ENCODE measurements at places on chromosomes 7 and 10.

DNA sequence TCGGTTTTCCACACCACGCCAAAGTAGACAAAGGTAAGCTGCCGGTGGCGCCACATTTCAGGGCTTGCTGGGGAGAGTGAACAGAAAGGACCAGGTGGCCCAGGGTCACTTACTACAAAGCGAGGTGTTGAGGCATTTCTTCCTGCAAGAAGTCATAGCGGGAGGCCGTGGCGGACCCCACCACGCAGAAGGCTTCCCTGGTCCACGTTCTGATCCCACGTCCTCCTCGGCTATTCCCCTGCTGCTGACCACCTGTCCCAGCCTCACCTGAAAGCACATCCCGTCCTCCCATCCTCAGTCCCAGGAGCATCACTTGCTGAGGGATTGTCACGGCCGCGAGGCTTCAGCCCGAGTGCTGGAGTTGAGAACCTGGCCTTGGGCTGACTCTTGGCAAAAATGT is 139.2 kb downstream of the DYNC2I1 start:
- no peak for DNase-seq

GRCh38 chr10:103990531-103990930 is 23.6 kb downstream of the SLK start:
- no peak for DNase-seq

- no peak for DNase-seq
Measured at GRCh38 chr10:106874604-106874889, 290.0 kb downstream of the SORCS1 start.

- DNase-seq = no peak
Measured at GRCh38 chr10:97136756-97137155, 49.0 kb downstream of the SLIT1 start.

DNA sequence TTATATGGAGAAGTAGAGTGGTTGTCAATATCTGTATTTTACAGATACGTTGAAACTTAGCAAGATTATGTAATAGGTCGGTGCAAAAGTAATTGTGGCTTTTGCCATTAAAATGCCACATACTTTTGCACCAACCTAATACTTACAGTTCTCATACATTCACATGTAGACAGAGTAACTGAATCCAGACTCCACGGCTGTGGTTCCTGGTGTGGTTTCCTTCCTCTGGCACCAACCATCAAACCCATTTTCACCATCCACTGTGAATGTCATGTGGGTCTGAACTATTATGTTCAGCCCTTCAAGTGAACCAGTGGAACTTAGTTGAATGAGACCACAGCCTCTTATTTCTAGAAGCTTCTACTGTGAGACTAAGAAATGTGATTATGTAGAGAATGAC is 31.5 kb upstream of the SLIT1 start:
- no peak for DNase-seq

DNA sequence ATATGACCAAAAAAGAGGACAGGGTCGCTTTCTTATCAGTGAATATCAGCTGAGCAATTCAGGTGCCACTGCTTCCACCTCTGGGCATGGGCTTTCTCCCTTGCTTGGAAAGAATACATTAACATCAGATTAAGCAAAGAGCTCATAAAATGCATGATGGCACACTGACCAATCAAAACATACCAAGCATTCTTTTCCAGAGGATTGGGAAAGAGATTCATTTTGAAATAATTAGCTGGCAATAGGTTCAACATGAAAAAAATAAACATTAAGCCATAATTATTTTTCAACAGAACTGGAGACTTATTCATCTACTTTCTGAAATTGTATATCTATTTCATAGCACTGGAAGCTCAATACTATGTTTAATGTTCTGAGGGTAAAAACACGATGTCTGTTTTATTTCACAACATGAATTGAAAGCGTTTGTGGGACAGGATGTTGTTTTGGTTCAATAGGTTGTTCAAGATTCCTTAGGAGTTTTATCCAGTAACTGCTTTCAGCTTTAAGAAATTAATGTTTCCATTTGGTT is 53.2 kb downstream of the TFAM start:
- peak; percentile 35 for DNase-seq

- no peak for DNase-seq
Measured at GRCh38 chr7:97959046-97959445, 30.9 kb downstream of the OCM2 start.

- no peak for DNase-seq
Measured at GRCh38 chr10:33337326-33337957, 3.0 kb upstream of the NRP1 start.

DNA sequence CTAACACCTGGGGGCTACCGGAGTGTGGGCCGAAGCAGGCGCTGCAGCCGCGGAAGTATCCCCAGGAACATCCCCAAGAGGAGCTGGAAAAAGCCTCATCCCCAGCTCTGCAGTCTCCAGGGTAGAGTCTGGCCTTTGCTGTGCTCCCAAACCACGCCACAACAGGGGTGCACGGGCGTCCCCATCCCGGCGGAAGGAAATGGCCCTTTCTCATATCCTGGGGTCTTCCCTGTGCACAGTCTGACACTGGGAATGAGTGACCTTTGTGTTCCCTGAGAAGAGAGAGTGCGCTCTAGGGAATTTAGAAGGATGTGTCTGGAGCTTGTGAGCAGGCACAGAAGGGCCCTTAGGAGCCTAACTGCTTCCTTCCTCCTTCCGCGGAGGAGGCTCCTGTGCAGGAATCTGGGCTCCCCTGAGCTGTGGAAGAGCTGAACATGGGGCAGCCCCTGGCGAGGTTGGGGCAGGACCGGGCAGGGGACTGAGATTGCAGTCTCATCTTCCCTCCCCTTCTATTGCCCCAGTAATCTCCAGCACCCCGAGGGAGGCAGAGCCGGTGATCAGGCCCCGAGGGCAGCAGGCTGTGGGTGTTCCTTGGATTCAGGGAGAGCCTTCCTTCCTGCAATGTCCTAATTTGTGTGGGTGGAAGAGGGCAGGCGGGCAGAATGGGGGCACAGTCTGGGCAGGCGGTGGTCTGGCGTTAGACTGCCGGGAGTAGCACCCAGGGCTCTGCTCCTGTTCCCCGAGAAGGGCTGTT is 1.3 kb downstream of the REPIN1 start:
- no peak for DNase-seq

GRCh38 chr10:44264244-44264643 is 120.7 kb downstream of the CXCL12 start:
- no peak for DNase-seq

GRCh38 chr10:34626158-34626880 is 188.8 kb downstream of the PARD3 start:
- no peak for DNase-seq

DNA sequence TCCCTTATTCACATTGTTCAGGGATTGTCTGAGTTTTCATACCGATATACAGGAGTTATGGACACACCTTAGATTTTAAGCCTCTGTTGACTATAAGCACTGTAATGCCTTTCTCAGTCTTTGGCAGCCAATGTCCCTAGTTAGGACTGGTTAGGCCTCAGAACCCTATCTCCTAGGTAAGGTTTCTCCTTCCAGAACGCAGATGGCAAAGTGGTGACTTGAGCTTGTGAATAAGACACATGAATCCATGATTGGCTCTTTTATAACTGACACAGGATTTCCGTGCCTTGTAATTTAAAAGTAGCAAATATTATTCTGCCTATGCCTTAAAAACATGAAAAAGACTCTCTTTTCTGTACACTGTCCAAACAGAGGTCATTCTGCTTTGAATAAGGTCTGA is 12.5 kb upstream of the RNF148 start:
- DNase-seq = no peak

DNA sequence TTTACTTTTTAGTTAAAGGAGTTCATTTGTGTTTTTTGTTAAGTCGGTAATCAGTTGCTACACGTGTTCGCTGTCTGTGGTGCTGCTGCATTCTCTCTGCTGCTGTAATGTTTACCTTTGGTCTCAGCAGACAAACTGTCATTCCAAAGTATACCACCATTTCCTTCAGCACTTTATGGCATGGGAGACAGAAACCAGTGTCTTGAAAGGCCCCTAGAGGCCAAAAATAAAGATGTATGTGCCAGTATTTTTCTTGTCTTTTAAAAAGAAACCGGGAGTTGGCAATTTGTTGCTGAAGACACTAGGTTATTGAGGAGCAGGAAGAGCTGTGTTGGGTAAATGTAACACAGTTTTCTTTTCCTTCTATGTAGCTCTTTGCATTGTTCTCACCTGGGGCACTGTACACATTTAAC is 24.1 kb downstream of the ZNF92 start:
- DNase-seq = peak; percentile 30

GRCh38 chr10:110503528-110504110 is 5.9 kb downstream of the DUSP5 start:
- DNase-seq = no peak

- no peak for DNase-seq
Measured at GRCh38 chr7:157607218-157607617, 270.4 kb downstream of the DNAJB6 start.

- no peak for DNase-seq
Measured at GRCh38 chr7:18715988-18716387, 220.4 kb downstream of the HDAC9 start.

DNA sequence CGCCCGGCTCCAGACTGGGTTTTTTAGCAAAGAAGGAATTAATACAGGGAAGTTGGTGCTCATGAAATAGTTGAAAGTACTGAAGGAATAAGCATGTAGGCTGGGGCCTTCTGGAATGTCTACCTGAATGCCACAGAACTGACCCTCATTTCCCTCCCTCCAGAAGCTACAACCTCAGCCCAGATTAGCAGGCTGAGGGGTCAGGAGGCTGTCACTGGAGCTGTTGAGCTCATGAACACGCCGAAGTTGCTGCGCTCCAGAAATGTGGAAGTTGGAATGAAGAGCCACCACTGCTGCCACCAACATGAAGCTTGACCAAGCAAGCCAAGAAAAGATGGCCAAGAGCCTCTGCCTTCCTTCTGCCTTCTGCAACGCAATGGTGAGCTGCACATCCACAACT is 52.2 kb upstream of the KMT2E start:
- no peak for DNase-seq

DNA sequence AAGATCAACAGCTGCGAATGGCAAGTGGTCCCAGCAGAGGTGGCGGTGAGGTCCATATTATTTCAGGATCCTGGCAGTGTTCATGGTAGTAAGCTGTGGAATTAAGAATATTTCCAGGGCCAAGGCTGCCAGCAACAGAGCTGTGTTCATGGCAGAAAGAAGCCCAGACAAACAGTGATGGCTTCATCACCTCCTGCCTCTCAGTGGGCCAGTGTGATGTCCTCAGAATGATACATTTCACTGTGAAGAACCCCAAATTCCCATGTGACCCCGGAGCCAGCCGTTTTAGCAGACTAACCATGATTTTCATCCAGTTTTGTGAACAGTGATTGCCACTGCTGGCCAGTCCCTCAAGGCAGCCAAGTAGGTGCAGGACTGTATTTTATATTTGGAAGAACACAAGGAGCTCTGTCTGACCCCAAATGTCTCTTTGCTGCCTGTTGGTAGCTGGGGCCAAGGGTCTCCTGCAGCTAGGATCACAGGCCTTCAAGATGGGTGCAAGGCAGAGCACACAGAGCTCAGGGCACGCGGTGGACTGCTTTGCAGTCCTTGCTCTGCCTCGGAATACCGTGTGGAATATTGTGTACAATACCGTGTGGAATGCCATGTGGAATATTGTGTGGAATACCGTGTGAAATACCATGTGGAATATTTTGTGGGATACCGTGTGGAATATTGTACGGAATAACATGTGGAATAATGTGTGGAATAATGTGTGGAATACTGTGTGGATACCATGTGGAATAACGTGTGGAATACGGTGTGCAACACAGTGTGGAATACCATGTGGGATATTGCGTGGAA is 132.3 kb upstream of the CHST15 start:
- DNase-seq = no peak
